ENCODE measurements at places on chromosomes 2 and 18.
A peak's percentile ranks its signal among the peaks of the same experiment; 100 is the strongest.

DNA sequence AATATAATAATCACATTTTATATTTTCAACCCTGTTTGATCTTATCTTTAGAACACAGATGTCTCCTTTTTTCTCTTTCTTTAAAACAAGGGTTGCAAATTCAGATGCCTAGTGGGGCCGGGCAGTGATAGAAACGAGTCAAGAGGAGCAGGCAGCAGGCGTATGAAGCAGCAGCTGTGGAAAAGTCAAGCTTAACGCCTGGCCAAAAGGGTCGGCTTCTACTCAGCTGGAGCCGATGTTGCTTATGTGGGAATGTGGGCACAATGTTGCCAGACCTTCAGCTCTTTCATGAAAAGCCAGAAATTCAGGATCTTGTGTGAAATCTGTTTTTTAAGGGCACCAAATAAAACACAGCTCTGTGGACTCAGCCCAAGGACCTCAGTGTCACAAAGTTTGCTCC, 642.7 kb downstream of the ARHGAP15 start:
- DNase-seq, result no peak

DNA sequence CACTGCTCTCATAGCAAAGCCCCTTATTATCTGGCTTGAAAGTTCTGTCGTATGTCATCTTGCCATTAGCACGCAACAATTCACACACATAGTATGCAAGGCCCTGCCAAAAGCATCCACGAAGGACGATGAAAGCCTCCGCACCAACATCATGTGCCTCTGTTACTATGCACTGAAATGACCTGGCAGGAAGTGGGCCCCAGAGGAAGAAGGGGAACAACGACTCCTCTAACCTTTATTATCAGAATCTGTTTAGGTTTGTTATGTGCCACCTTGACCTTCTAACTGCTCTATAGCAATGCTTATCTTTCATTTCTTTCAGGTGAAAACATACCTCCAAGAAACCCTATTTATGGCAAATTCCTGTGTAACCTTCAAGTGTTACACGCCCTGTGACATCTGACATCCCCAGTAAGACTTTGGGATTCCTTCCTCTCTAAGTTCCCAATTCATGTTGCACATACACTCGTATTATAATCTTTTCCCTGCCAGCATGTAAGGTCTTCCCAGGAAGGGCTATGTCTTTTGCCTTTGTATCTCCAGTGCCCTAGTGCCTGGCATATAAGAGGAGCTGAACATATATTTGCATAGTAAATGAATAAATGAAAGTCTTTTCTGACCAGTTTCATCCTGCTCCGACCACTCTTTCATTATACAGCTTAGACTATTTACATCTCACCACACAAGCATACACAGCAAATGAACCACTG, 7.0 kb upstream of the NDUFV2 start:
- DNase-seq, result no peak

DNA sequence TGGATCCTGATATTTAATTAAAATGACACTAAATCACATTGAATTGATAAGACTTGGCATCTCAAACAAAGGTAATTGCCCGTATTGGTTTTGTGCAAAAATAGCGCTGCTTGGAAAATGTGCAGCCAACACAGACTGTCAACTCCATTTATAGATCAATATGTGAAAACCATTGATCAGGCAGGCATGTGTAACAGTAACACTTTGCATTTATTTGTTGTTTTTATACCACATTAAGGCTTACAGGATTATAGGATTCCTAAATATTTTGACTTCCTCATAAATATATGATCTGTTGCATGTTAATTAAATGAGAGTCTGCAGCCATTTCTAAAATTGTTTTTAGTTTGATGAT, 30.2 kb downstream of the ARHGAP15 start:
- DNase-seq, result no peak

DNA sequence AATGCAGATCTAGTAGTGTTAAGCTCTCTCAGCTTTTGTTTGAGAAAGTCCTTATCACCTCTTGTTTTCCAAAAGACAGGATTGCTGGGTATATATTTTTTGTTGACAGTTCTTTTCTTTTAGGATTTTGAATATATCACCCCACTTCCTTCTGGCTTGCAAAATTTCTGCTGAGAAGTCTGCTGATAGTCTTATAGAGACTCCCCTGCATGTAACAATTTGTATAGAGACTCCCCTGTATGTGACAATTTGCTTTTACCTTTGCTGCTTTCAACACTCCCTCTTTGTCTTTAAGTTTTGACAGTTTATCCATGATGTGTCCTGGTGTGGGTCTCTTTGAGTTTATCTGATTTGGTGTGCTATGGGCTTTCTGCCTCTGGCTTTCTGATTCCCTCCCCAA, 115.0 kb upstream of the CCDC85A start:
- no peak for DNase-seq

GRCh38 chr2:144477957-144478311, 42.0 kb downstream of the ZEB2 start:
- DNase-seq, result no peak

GRCh38 chr2:85589982-85590791, 5.4 kb upstream of the RNF181 start:
- DNase-seq, result peak; percentile 62

DNA sequence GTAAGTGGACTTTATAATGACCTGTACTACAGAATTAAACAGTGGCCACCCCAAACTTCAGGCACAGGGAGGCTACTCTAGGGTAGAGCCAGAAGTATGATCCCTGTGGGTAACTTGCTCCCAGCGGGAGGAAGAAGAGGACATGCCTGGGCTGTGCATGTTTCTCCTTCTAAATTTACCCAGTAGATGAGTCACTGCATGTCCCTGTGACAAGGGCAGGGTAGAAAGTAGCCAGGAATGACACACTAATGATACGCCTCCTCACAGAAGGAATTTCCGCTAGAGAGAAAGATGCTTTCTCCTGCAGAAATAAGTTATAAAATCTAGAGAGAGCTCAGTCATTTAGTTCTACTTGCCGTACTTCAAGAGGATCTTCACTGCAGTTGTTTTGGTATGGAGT, 7.5 kb downstream of the ACYP2 start:
- peak; percentile 42 for DNase-seq

GRCh38 chr2:226579519-226579918, 220.1 kb downstream of the IRS1 start:
- DNase-seq, result no peak

GRCh38 chr2:212949786-212950185, 201.6 kb downstream of the IKZF2 start:
- DNase-seq, result no peak

- no peak for DNase-seq
These were observed 416.8 kb upstream of the DSEL start for GRCh38 chr18:67933271-67933670.

DNA sequence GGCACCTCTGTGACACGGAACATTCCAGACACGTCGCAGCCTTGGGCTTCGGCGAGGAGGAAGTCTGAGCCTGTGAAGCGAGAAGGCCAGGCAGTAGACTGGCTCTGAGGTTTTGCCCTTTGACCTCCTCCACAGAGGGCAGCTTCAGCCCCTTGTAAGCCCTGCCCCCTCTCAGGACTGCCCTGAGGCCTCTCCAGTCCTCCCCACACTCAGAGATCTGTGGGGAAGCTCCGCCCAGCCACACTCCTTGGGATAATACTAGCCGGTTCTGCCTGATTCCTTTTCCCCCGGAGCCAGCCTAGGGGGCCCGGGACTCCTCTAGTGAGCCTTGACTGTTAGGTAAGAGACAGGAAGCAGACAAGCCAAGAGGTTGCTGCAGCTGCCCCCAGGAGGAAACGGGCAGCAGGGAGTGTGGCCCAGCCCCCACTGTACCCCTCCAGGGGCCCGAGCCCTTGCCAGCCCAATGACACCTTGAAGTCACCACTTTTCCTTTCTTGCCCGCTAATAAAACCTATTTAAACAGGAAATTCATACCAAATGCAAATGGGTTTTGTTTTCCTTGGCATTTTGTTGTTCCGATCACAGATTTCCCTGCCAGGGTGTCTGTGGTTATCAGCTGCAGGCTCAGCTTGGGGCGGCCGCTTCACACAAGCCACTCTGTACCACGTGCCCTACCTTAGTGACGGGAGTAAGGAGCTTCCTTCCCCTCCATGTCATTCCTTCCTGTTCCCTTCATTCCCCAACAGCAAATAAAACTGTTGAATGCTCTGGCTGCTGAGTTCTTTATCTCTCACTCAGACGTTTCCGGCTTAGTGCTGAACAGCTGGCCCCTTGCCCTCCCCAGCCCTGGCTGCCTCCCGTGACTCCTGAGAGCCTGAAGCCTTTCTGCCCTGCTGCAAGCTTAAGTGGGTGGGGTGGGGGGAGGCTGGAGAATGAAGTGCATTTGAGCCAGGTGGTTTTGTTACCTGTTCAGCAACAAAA, 124.7 kb downstream of the CABLES1 start:
- peak; percentile 56 for DNase-seq

- peak; percentile 50 for DNase-seq
These were observed 312.4 kb upstream of the MC4R start for GRCh38 chr18:60684843-60685513.

GRCh38 chr18:52439457-52439856, 99.5 kb downstream of the DCC start:
- DNase-seq, result no peak

DNA sequence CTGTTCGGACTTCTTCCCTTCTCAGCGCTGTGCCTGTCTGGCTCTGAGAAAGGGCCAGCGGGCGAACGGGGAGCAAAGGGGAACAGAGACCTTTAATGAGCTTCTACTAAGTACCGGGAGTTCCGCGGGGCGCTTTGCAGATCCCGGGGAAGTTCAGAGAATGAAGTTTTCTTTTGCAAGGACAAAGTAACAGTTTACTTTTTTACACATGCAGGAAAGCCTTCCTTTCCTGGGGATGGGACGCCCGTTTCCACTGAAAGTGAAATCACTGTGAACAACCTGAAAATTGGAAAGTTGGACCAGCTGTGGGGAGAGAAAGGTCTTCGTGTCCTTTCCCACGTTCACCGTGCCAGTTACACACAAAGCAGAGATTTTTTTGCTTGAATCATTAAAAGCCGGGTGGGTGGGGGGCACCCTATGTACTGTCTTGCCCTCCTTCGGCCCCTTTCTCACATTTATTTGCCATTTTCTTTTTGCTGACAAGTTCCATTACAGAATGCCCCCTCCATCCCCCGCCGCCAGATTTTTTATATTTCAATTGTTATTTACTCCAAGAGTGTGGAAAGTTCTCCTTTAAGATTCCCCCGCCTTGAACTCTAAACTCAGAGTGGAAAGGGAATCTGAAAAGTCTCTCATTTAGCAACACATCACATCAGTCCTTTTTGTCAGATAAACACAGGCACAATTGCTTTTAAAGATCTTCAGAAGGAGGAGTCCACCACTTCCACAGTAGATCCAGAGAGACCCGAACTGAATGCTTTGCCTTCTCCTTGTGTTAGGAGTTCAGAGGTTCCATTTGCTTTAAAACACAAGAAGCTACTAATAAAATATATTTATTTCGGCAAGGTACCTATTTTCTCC, 1.1 kb upstream of the FN1 start:
- DNase-seq, result peak; percentile 10

GRCh38 chr18:22816266-22817176, 116.6 kb upstream of the RBBP8 start:
- no peak for DNase-seq

GRCh38 chr2:172358691-172359556, 68.5 kb upstream of the ITGA6 start:
- DNase-seq, result peak; percentile 39

GRCh38 chr2:196482119-196483065, 157.1 kb upstream of the CCDC150 start:
- no peak for DNase-seq

DNA sequence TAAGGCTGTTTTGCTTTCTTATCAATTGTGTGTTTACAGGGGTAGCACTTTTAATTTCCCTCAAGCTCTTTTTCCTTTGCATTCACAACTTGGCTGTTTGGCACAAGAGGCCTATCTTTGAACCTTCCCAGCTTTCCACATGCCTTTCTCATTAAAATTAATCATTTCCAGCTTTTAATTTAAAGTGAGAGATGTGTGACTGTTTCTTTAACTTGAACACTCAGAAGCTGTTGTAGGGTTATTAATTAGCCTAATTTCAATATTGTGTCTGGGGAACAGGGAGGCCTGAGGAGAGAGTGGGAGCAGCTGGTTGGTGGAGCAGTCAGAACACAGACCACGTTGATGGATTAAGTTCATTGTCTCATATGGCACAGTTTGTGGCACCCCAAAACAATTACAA, 4.7 kb downstream of the ASB1 start:
- DNase-seq, result no peak

DNA sequence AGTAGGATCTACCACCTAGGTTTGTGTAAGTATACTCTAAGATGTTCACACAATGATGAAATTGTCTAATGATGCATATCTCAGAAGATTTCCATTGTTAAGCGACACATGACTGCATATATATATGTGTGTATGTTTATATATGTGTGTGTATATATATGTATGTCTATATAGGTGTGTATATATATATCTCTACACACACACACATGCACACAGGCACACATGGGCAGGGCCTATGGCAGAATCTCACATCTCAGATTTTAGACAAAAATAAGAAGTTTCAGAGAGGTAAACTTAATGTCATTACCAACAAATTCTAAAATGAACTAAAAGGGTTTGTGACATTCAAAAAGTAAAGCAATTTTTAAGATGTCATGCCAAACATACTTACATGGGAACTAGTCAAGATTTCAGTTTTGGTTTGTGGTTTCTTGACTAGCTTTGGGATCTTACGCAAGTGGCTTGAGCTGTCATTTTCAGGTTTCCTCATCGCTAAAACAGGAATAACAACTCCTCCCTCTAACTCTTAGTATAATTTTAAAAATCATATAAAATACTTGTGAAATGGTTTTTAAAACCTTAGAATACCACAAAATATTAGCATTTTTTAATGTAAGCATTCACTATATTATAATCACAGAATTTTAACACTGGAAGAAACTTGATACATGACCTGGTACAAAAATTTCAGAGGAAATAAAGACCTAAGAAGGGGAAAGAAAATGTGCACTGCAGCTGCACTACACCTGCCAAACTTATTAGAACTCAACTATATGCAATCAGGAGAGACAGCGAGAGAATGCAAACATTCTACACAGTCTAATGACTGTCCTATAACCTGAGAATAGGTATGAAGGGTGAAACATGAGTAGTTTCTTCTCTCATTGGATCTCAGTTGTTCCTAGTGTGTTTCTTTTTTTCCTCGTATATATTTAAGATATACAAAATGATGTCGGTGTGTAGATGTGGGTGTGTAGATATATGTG, 75.7 kb downstream of the TTC21B start:
- DNase-seq, result no peak

DNA sequence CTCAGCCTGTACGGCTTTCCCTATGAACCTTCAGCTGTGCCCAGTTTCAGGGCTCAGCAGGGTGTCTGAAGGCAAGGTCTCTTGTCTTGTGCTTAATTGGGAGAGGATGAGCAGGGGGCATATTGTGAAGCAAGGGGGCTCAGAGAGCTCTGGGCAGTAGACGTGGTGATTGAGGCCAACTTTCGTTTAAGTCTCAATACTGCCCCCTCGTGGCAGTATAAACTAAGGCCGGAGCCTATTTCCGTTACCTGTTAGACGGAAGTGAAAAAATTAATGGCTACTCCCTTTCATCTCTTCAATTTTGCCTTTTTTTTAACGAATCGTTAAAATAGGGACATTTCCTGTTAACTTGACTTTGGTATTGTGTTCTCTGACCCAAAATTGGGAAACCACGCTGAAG, 193.4 kb downstream of the TDRD15 start:
- peak; percentile 84 for DNase-seq
